Inflammatory macrophage (primary cell): ENCODE measurements at places on chromosomes 4 and X.

DNA sequence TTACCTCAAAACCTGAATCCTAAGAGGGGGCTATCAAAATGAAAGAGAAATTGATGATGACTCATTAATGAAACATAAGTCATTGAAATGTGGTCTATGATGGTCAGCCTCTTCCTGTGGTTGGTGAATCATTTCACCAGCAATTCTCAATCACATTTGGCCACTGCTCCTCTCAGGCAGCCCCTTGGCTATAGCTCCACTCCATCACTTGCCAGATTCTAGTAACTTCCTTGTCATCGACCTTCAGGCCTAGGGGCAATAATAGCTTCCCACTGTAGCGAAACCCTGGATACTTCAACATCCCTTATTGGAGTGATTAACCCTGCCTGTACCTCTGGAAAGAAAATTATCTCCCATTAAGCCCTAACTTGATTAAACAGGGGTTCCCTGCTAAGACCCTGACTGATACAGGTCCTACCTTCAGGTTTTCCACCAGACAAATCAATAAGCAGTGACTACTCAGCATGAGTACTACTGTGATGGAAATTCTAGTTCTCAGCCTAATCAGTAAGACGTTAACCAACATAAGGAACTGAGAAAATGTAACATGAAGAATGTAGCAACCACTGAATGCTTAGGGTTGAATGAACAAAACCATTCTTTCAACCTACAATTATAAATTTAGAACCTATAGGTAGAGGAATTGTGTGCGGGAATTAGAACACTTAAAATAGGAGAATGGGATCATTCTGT is 30.4 kb downstream of the ADH7 start:
- DNase-seq, result no peak

- DNase-seq, result no peak
Measured at GRCh38 chr4:165450871-165451270, 72.1 kb downstream of the CPE start.

- no peak for DNase-seq
Measured at GRCh38 chrX:85573801-85574200, 194.3 kb upstream of the POF1B start.

DNA sequence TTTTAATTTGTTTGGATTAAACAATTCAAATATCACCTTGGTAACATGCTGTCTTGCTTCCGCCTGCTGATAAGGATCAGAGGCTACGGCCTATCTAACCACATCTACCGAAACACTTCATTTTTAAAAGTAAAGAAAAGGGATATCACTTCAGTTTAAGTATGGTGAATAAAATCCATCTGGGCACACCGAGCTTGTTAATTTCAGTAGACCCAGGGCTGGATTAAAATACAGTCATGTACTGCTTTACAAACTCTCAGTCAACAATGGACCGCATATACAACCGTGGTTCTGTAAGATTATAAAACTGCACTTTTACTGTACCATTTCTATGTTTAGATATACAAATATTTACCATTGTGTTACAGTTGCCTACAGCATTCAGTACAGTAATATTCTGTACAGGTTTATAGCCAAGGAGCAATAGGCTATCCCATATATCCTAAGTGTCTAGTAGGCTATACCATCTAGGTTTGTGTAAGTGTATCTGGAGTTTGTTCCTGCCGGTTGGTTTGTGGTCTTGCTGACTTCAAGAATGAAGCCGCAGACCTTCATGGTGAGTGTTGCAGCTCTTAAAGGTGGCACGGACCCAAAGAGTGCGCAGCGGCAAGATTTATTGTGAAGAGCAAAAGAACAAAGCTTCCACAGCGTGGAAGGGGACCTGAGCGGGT is 40.0 kb downstream of the SEPTIN11 start:
- DNase-seq, result no peak
